Right renal cortex interstitium (tissue), 3 donors: ENCODE measurements at places on chromosomes 4 and X. TPM values are rescaled to one million over a fixed set of nuclear protein-coding genes. Genes with fewer than 3 reads are reported as not detected.

DNA sequence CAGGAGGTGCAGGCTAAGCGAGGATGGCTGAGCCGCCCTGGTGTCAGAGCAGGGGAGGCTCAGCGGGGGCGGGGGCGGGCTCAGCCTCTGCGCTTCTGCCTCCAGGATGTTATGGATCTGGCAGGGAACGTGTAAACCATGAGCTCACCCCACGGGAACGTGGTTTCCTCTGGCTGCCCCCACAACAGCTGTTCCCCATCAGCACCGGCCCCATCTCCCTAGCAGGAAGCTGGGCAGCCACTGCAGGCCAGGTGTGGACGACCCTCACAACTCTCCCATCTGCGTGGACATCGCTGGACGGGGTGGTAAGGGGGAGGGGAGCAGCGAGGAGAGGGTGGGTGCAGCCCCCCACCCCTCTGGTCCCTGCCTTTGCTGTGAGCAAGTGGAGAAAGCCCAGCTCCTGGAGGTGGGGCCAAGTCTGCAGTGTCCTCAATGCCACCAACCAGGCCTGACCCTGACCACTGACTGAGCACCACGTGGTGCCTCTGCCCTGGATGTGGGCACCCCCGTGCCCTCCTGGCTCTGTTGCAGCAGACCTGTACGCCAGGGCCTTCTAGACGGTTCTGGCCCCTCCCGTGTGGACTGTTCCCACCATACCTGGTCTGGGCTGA, 28.1 kb upstream of the SPON2 start:
- no peak for DNase-seq

GRCh38 chr4:16598597-16599206, 299.7 kb downstream of the LDB2 start:
- DNase-seq: no peak

DNA sequence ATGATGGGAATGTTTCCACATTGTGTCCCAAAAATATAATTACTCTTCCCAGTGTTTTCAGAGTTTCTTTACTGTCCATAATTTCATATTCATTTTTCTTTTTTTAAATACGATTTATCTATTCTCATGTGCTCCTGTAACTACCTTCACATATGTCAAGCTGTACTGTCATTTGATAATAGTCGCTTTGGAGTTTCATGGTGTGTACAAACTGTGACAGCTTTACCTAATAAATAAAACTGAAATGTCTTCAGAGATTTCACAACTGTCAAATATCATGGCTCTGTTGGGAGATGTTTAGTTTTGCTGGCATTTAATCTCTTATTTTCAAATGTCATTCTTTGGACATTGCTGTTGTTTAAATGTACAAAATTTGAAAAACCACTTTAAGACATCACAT, 450.2 kb downstream of the TLL1 start:
- DNase-seq: no peak

GRCh38 chr4:76709772-76710090, 188.2 kb downstream of the SOWAHB start:
- DNase-seq: no peak

- no peak for DNase-seq
Observed at GRCh38 chr4:155881555-155881954, 15.5 kb upstream of the ASIC5 start.

GRCh38 chrX:6718766-6719165, 183.8 kb upstream of the VCX3A start:
- no peak for DNase-seq

DNA sequence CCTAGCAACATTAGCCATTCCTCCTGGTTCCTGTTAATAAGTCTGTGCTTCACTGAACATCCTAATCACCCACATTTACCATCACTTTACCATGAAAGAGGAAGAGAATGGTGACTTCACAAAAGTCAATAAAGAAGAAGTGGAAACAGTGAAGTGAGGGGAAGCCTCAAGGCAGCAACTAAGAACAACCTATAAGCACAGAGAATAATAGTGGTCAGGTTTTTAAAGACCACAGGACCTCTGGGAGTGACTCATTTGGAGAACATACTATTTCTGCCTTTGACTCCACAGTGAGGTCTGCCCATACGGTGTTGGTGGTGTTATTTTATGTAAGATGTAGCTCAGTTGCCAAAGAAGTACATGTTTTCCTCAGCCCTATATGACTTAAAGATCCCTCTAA, 86.0 kb upstream of the TET2 start:
- DNase-seq: no peak

GRCh38 chr4:16391196-16391595, 164.9 kb upstream of the TAPT1 start:
- DNase-seq: no peak

DNA sequence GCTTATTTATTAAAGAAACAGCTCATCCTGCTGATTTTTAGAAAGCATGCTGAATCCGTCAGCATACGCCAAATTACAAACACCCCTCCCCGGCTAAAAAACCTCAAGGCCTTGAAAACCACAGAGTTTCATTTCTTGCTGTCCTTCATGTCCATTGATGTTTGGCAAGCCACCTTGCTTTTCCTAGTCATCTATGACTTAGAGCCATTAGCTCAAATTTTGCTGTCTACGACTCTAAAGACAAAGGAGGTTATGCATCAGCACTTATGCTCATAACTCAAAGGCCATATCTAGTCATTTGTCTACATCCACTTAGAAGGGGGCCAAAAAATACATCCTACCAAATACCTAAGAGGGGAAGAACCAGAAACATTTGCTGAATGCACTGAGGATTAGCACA, 925.1 kb downstream of the PCDH7 start:
- no peak for DNase-seq

- no peak for DNase-seq
Observed at GRCh38 chr4:146514651-146515357, 6.9 kb downstream of the SLC10A7 start.

Gene DOK7
- 1.2 TPM for polyA plus RNA-seq

Gene EREG
- 0.08 TPM for polyA plus RNA-seq

Gene GBA3
- 20.2 TPM for polyA plus RNA-seq
